ENCODE measurements at places on chromosomes 1 and 21.

DNA sequence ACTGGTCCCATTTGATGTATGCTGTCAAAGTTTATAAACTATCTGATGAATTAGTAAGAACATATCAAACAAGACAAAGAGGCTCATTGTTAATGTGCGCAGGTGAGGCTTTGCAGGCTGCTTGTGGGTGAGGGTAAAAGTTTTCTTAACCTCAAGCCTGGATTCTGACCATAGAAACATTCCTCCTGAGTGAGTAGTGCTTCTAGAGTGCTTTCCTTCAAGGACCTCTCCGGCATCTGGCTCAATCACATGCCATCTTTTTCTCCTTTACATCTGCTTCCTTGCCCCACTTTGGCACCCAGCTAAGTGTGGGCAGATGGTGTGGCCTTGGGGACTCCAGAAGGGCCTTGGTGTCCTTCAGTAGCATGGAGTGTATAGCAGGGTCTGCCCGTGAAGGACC, 104.0 kb downstream of the ROR1 start:
- DNase-seq = no peak

DNA sequence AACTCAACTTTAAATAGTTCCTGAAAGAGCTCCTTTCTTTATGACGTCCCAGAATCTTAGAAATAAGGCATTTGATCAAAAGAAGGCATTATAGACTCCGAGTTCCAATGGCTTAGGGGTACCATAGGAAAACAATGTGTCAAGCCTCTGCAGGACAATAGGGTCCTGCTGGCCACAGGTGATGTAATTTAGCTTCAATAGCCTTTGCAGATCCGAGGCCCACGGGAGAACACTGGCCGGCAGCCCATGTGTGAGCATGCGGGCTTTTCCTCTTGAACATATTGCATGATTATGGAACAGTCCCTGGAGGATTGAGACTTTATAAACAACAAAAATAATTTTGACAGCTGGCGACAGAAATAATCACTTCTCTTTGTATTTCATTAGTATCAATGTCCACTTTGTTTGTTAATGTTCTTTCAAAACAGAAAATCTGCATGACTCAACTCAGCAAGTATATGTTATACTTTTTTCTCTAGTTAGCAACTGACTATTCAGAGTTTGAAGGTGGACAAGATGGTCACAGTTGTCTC, 49.0 kb upstream of the NR5A2 start:
- DNase-seq = no peak

DNA sequence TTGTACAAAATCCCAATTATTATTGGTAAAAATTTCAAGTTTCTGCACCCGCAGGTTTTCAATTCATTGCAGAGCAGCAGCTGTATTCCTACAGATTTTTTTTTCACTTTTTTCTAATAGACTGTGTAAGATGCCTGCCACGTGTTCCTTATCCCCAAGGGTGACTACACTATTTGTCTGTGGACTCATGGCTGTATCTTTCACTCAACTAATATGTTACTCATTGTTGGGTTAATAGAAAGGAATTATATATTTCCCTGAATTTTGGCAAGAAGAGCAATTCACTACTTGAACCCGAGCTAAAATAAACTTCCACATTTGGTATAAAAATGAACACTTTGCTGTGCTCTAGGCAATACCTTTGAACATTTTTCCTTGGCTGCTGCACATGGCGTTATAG, 158.7 kb downstream of the NCAM2 start:
- DNase-seq = no peak

DNA sequence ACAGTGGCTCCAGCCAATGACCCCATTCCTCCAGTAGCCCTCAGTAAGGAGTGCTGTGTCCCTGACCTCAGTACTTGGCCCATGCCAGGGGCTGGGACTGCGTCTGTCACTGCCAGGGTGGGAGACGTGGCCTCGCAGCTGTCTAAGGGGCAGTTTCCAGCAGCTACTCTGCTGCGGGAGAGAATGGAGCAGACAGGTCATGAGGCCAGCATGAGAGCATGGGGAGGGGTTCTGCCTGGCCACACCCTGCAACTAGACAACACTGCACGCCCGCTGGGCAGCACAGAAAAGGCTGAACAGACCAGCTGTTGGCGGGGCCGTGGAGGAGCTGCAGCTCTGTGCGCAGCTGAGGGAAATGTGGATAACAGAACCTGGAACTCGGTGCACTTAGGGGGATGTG, 91.6 kb upstream of the COL6A1 start:
- no peak for DNase-seq

DNA sequence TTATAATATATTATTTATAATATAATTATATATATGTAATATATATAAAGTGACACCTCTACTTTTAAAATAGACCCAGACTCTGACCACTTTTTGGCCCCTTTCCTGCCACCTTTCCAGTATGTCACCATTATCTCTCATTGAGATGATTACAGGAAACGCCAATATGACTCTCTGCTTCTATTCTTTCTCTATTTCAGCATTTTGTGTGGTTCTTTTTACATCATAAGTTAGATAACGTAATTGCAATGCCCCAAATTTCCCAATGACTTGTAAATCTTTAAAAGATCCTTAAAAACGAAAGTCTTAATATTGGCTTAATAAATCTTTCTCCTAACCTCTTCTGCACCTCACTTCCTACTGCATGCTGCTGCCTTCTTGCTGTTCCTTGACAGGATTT, 8.1 kb upstream of the GBP5 start:
- DNase-seq = no peak

DNA sequence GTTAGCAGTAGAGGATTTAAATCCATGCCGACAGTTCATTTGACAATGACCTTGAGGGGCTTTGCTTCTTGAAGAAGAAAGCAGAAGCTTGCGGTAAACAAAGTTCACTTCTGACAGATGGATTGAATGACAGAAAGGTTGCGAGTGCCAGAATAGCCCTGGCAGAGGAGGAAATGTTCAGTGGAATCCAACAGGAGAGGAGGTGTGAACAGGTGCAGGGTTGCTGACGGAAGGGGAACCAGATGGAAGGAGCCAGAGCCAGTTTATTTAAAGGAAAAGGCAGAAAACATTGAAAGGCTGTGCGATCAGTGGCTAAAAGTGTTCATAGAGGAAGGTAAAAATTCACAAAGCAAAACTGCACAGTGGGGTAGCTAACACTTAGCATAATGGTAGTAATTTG, 141.0 kb downstream of the SDCCAG8 start:
- DNase-seq = no peak

GRCh38 chr1:65412984-65413375, 7.5 kb upstream of the LEPR start:
- no peak for DNase-seq

GRCh38 chr1:66397192-66397591, 136.8 kb upstream of the SGIP1 start:
- no peak for DNase-seq

- no peak for DNase-seq
These were observed 28.4 kb downstream of the RASAL2 start for GRCh38 chr1:178122283-178122682.
